Caco-2 (cell line): ENCODE measurements at places on chromosomes 3 and 15.
A peak's percentile ranks its signal among the peaks of the same experiment; 100 is the strongest.

- peak; percentile 95 for DNase-seq
These were observed 141.7 kb downstream of the RPLP1 start for GRCh38 chr15:69593981-69594966.

DNA sequence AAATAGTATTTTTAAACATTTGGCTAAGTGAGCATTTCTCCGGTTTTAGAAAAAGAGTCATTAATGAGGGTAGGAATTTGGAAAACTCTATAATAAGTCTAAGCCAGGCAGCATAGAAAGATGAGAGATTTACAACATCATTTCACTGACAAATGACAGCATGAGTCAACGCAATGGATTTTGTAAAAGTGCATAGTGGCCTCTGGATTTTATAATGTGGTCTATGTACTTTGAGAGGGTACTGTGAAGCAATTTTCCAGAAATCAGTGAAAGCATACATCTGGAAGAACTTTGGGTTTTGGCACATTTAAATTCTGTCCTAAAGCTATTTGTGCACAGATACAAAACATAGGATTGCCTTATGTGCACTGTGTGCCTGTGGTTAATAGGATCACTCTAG is 130.8 kb upstream of the CCNL1 start:
- DNase-seq: no peak

DNA sequence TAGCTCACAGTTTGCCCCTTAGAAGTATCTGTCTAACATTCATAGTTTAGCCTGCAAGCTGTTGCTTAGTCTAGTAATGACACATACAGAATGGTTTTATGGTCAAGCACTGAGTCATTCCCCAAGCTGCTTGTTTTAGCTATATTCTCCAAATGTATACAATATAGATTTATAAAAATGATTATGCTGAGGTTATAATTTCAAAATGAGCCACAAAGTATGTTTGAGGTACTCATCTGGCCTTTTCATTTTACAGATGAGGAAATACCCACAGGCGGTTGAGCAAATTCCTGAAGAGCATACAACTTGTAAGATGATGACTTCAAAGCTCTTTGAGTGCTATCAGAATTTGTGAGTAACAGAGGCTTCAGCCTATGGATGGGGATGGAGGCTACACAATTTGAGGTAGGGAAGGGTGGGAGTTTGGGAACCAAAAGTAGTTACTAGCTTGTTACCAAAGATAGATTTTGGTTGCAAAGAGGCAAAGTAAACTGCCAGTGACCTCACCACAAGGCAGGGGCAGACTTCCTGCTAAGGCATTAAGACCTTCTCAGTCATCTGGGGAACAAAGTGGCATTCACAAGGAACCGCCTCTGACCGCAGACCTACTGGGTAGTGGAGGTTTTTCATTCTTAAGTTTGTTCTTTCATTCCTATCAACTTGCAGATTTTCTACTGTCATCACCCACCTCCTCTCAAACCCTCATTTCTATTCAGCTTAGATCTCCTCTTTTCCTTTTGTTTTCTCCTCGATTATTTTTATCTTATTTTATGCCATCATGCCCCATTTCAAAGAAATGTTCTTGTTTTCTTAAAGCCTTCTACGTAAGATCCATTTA is 257.2 kb upstream of the NECTIN3 start:
- no peak for DNase-seq

- no peak for DNase-seq
These were observed 72.9 kb downstream of the AKAP13 start for GRCh38 chr15:85453144-85453872.

DNA sequence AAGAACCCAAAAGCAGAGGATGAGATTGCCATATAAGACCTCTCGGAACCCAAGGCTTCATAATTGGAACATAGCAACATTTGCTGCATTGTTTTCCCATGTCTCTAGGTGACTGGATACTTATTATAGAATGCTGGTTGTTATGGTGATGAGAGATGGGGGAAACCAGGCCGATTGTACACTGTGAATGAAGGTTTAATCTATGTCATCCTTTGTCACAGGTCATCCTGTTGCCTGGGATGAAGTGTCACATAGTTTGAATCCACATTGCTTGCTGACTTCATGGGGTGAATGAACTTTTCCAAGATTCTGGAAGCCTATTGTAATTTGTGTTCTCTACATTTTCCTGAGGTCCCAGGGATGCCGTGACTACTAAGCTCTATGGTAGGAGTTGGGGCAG is 41.8 kb downstream of the CLEC3B start:
- no peak for DNase-seq

- no peak for DNase-seq
These were observed 58.9 kb downstream of the LRRFIP2 start for GRCh38 chr3:37115446-37115845.

GRCh38 chr15:78673917-78674444 is 33.0 kb upstream of the CHRNB4 start:
- DNase-seq: no peak

GRCh38 chr3:52880474-52880873 is 16.9 kb downstream of the STIMATE start:
- DNase-seq: no peak

GRCh38 chr3:126245811-126246727 is 65.7 kb upstream of the ALDH1L1 start:
- DNase-seq: no peak

GRCh38 chr15:81105545-81105944 is 28.5 kb upstream of the CFAP161 start:
- no peak for DNase-seq

- DNase-seq: no peak
These were observed 317.2 kb upstream of the PROK2 start for GRCh38 chr3:72102112-72102616.

DNA sequence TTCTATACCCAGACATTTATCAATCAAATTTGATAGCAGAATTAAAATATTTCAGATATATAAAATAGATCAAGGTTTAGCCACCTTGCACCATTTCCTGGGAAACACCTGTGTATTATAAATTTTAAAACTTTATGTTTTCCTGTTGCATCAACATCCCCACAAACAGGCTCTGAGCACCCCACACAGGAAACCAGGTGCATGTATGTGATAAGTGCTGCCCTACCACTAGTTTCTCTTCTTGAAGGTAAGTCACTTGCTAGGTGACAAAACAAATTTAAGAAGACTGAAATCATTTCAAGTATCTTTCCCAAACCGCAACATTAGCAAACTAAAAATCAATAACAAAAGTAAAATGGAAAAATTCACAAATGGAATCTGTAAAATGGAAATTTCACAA is 496.1 kb upstream of the CCDC54 start:
- DNase-seq: no peak

DNA sequence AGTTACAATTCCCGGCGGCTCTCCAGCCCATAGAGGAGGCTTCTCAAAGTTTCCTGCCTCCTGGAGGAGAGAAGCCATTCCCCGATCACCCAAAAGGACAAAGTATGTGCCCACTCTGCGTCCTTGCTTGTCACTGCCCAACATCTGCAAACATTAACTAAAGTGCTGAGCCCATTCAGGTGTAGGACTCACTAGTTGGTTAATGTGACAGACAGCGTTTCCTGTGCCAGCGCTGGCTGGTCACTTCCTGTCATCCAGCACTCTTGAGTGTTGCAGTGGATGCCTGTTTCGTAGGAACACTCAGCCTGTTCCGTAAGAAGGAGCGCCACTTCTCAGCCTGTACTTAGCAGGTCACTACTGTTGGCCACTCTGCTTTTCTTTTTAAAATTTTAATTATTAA is 100.3 kb downstream of the APBA2 start:
- no peak for DNase-seq

GRCh38 chr3:37737134-37737533 is 124.5 kb upstream of the CTDSPL start:
- DNase-seq: no peak

- DNase-seq: no peak
These were observed 61.0 kb downstream of the BOC start for GRCh38 chr3:113272385-113272779.

DNA sequence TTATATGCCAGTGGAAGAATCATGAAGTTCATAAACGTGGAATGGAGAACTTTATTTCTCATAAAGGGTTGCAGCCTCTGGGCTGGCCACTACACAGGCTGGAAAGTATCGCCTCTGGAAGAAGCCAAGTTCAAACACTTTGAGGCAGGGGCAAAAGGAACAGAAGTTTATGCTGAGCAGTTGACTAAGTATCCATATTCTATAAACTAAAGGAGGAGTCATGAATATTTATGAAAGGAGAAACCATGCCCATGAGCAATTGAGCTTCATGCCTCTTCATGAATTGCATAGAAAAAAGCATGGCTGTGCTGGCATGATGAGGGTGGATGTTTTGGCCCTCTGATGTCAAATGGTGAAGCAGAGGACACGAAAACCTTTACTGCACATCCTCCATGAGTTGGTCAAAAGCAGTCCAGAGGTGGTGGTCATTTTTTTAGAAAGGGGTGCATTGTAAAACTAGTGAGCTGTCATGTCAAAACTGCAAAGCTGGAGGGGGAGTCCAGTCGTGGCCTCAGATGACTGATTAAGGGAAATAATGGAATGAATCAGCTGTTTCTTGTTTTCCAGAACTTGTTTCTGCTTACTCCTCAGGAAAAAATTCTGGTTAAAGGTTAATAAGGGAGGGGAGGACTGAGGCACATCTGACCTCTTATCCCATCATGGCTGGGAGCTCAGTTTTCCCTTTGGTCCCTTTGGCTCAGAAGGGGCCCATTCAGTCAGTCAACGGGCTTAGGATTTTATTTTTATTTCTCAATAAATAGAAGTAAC is 276.7 kb downstream of the CHL1 start:
- DNase-seq: no peak

- no peak for DNase-seq
These were observed 1072.7 kb downstream of the EPHA3 start for GRCh38 chr3:90180096-90180495.

DNA sequence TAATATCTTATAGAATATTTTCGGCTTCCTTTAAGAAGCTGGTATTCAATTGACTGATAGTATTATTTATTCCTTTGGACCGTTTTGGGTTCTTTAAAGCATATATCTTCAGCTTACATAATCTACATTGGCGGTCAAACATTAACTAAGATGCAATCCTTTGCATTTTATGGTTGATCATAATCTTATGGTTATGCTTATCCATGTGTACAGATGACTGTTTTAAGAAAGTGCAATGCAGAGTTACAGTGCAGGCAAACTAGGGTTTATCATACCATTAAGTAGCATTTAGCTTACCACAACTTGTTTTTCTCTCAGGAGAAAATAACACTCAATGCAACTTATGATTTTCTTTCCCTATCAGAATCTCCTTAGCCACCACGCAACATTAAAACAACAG is 41.4 kb upstream of the POU1F1 start:
- DNase-seq: no peak

DNA sequence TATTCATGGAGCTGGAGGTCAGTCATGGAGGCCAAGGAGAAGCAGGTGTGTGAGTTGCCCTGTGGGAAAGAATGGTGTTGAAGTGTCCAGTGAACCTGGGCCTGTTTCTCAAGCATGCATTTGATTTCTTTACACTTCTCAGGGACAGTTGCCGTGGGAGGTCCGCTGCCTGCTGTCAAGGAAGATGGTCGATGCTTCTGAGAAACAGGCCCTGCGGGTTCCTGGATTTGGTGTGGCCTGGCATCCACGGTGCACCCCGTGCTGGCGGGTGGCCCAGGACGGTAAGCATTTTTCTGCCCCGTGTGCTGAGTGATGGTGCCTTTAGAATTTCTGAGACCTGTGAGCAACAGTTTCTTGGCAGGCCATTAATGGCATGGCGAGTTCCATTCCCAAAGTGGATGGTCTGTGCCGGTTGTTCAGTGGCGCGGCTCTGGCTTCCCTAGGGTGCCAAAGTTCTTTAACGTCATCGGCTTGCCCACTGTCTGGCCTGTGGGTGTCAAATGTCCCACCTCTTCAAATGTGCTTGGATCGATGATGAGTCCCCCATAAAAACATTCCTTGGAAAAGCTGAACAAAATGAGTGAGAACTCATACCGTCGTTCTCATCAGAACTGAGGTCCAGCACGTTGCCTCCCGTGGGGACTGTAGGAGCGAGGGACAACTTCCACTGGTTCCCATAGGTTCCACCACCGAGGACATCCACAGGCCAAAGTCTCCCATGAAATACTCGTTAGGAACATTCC is 107.2 kb downstream of the SNRPN start:
- no peak for DNase-seq

DNA sequence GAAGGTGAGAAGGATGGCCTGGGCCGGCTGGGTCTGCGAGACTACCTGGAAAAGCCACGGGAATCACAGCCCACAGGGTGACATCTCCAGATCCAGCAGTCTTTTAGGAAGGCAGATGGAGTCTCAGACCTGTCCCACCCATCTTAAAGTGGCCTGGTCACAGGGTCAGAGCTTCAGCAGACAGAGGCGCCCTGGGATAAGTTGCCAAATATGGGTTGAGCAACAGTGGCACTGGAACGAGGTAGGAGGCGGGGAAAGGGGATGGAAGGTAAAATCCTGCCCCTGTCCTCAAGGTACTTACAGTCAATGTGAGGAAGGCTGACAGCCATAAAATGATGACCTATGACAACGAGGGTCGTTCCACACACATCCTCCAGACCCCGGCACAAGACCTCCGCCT is 80.7 kb downstream of the LIPC start:
- no peak for DNase-seq

DNA sequence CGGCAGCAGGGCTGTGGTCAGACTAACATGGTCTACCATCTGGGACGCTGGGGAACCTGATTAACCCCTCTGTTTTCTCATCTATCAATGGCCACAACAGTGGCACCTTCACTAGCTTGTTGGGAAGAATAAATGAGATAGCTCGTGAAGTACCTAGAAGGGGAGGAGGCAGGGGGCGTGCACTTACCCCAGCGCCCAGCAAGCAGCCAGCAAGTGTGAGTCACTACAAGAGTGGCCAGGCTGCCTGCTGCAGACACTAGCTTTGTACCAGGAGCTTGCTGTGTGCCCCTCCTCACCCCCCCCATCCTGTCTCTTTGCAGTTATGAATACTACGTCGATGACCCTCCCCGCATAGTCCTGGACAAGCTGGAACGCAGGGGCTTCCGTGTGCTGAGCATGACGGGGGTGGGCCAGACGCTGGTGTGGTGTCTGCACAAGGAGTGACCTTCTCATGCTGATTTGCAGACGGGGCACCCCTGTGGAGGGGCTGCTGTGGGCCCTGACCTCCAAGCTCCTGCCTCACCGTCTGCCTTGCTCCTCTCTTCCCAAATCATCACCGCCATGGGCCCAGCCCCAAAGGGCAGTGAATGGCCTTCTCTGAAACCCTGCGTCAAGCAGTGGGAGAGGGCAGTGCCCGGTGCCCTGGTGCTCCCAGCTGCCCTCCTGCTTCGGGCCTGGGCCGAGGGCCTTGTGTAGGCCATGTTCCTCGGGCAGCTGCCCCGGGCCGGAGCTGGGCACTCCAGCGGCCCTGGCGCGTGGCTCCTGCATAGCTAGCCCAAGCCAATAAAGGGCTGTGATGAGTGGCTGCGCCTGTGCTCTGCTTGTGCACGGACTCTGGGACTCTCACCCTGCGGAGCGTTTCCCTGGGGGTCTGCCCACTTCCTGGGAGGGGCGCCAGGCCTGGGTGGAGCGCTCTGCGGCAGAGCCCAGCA is 2.6 kb upstream of the C15orf62 start:
- DNase-seq: no peak

GRCh38 chr15:39404767-39405181 is 176.1 kb upstream of the THBS1 start:
- peak; percentile 80 for DNase-seq
